ENCODE measurements at places on chromosomes 3 and 15.

DNA sequence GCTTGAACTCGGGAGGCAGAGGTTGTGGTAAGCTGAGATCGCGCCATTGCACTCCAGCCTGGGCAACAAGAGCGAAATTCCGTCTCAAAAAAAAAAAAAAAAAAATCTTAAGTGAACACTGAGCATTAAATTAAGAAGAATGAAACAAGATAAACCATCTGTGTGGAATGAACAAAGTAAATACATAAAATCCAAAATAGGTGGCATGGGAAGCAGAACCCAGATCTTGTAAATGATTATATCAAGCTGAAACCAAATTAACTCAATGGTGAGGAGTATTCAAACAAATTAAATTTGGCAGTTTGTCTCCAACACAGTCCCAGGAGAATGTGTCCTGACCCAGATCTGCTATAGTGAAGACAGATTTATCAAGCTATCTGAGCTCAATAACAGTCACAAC, 32.1 kb downstream of the STAG1 start:
- no peak for DNase-seq

GRCh38 chr15:39362821-39363561, 217.9 kb upstream of the THBS1 start:
- DNase-seq, result no peak

- no peak for DNase-seq
Measured at GRCh38 chr3:37825744-37826400, 35.8 kb upstream of the CTDSPL start.

DNA sequence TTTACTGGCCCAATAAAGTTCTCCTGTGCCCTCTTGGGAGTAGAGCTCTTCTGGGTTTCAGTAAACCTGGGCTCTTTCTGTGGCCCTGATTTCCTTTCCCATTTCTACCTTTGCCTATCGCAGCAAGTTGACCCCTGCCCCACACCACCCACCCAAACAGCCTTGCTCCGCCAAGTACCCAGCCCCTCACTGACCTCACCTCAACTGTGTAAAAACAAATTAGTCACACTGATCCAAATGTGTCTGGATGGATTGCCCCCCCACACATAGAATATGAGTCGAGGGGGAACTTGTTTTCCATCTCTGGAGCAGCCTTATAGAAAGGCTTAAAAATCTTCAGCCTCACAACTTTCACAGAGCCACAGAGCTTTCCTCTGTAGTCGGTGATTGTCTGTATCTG, 28.6 kb upstream of the VEPH1 start:
- no peak for DNase-seq

- no peak for DNase-seq
Measured at GRCh38 chr3:44326019-44326418, 12.5 kb upstream of the TCAIM start.

GRCh38 chr3:42746455-42747450, 26.3 kb downstream of the CCDC13 start:
- no peak for DNase-seq

DNA sequence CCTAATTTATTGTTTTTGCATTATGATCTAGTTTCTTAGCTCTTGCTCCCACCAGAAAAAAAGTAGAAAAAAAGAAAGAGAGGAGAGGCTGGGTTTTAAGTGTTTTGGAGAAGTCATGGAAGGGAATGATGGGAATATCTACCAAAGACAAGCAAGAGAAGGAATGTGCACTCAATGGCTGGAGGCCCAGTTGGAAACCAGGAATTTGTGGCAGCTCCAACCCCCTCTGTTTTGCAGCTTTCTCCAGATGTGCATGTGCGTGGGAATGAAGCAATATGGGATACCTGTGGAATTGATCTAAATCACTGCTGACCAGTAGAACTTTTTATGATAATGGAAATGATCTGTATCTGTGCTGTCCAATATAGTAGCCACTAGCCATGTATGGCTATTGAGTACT, 27.1 kb downstream of the EIF2AK4 start:
- no peak for DNase-seq

- no peak for DNase-seq
Measured at GRCh38 chr3:152261329-152261728, 7.4 kb upstream of the MBNL1 start.

GRCh38 chr3:116614795-116615362, 94.7 kb upstream of the TUSC7 start:
- peak; percentile 4 for DNase-seq

- no peak for DNase-seq
Measured at GRCh38 chr3:115228266-115228665, 81.2 kb upstream of the ZBTB20 start.

DNA sequence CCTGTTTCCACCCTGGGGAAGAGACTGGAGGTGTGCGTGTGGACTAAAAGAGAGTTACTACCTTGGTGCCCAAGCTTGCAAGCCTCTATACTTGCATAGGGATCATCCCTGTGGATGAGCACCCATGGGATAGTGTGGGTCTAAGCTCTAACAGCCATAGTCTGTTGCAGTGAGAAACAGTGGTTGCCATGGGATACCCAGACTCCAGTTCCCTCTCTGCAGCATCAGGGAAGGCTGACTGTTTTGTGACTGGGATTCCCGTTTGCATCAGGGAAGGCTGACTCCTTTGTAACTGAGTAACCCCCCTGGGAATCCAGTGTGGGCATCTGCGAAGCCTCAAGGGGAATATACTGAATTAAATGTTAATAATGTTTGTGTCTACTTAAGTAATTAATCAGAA, 196.1 kb downstream of the ZNF621 start:
- no peak for DNase-seq

DNA sequence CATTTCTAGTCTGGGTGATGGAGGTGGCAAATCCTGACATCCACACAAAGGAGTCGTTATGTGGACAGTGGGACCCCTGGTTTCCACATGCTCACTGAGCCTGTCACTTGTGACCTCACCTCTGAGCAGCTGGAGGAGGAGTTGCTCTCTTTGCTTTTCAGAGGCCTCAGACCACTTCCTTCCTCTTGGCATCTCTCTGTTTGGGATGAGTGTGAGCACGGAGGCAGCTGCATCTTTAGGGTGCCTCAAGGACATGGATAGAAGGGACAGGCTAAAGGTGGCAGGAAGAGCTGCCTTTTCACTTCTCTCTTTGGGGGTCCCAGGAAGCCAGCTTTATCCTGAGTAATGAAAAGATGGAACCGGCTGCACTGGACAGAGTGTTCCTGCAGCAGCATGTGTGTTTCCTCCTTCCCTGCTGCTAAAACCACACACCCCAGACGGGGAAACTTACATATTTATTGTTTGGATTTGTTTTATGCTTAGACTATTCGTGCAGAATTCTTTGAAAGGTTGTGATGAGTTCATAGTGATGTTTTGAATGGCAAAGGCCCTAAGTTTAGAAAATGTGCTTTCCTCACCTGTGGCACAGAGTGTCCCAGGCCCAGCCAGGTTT, 31.8 kb downstream of the GPR171 start:
- peak; percentile 61 for DNase-seq

GRCh38 chr3:71585887-71586809, 2.6 kb upstream of the FOXP1 start:
- peak; percentile 29 for DNase-seq

- DNase-seq, result no peak
Measured at GRCh38 chr15:99085413-99086326, 19.2 kb upstream of the SYNM start.

DNA sequence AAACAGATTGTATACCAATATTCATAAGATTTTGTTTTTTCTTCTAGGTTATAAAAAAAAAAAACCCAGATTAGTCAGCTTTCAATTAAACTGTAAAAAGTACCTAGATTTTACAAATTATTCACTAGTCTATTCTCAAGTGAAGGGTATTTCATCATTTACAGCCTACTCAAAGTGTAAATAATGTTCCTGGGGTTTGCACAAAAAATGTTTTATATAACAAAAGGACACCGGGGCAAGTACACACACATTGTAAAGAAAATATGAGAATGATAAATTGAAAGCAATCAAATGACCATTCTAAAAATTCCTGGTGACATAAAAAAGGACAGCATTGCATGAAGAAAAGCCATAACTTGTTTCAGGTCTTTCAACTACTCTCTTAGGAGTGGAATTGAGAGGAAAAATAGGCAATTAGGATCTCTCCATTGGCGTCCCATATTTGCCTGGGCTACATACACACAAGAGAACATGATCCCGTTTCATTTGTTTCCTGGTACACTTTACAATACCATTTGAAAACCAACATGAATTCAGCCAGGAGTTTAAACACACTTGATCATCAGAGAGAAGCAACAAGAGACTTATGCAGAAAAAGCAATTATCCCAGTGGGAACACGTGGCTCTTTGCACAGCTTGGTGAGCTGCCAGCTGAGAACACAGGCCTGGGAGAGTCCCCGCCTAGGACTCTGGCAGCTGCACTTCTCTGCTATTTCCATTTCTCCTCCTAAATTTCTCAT, 1039.2 kb downstream of the ROBO1 start:
- DNase-seq, result peak; percentile 33

- DNase-seq, result no peak
Measured at GRCh38 chr15:36996121-36996520, 104.2 kb downstream of the MEIS2 start.

DNA sequence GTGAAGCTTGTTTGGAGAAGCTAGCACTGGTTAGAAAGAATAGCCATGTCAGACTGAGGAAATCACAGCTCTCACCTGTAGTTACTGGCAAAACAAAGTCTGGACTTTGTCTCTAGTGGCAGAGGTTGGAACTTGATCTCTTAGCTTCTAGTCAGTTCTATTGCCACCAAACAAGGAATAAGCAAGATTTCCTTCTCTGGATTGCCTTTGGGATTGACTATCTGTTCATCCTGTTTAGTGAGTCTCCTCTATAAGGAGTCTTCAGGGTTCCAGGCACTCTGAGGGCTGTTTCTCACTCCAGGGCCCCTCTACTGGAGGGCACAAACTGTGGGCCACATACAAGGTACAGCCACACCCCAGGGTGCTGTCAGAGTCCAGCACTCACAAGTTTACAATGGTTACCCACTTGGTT, 426.6 kb upstream of the THBS1 start:
- no peak for DNase-seq

GRCh38 chr3:125582707-125583106, 12.6 kb downstream of the OSBPL11 start:
- DNase-seq, result peak; percentile 18

- DNase-seq, result no peak
Measured at GRCh38 chr15:99963096-99963825, 230.0 kb upstream of the LYSMD4 start.

GRCh38 chr15:71476823-71477222, 333.5 kb upstream of the NR2E3 start:
- peak; percentile 67 for DNase-seq

DNA sequence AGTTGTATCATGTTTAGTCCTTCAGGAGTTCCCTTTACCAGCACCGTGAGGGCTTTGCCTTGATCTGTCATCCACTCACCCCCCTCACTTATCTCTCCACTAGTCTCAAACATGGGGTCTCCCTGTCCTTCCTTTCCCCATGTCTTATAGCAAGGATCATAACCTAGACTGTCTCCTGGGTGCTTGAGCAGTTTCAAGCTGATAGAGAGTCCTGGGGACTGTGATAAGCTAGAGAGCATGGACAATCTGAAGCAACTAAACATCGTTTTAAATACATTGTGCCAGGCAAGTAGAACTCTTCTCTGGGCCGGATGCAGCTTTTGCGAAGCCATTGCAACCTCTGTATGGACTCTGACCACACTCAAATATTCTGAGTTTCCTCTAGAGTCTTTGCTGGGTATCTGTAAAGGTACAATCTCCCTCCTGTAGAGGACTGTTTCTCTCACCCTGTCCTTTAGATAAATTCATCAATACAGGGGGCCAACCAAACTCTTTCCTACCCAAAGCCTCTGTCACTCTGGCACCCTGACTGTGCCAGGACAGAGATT, 684.6 kb upstream of the NR2F2 start:
- no peak for DNase-seq

- DNase-seq, result no peak
Measured at GRCh38 chr3:35867791-35868190, 228.5 kb downstream of the ARPP21 start.

DNA sequence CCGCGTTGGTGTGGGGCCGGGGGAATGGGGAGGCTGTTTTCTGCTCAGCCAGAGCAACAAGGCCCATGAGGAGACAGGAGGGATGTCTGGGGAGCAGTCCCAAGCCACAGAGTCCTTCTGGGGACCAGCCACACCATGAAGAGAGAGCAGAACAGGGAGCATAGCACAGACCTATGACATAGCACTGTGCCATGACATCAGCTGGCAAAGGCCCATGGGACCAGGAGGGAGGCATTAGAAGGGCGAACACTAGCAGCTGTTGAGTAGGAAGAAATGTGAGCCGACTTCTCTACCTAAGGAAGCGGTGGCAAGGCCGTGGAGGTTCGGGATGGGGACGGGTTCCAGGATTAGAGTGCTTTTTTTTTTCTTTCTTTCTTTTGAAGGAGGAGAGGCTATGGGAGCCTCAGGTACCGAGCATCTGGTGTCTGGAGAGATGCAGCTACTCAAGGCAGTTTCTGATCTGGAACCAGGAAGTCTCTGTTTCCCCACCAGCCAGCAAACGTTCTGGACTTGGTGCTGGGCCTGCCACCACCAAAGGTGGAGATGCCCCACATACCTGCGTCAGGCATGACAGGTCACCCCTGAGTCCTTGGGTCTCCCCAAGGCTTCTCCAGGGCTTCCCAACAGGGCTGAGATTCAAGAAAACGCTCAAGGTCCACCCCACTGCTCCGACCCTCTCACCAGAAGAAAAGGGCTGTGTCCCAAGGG, 77.3 kb upstream of the CGNL1 start:
- DNase-seq, result no peak

DNA sequence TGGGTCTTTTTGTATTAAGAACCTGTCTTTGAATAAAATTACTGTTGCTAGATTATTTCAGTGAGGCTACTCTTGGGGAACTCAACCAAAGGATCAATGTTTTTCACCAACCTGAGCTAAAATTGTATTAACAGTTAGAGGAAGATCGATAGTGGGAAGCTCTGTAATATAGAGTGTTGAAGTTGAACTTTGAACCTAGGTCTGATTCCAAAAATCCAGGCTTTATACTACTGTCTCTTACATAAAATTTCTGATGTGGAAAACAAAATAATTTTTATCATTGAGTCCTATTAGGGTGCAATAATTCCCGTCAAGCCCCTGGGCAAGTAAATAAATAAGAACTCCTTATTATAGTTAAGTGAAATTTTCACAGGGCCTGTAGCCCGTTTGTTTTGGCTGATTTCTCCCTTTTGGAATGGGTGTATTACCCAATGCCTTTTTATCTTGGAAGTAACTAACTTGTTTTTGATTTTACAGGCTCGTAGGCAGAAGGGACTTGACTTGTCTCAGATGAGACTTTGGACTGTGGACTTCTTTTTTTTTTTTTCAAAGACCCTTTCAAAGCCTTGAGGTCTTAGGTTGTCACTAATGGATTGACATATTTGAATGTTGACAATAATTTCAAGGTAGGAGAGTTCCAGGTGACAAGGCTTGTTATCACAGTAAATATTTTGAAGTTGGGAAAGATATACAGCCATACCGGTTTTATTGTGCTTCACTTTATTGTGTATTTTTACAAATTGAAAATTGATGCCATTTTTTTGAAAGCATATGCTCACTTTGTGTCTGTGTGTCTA, 276.1 kb downstream of the NFKBIZ start:
- DNase-seq, result no peak

- no peak for DNase-seq
Measured at GRCh38 chr3:176167272-176167671, 1030.0 kb downstream of the TBL1XR1 start.

GRCh38 chr15:27623560-27624305, 475.4 kb downstream of the OCA2 start:
- DNase-seq, result peak; percentile 3

Data from GM12865 (cell line).